ENCODE measurements at places on chromosomes 3 and 15. TPM values are rescaled to one million over a fixed set of nuclear protein-coding genes. Genes with fewer than 3 reads are reported as not detected.

Gene KAT2B
- 14.6 TPM for total RNA-seq

Gene PLA1A
- 0.09 TPM for total RNA-seq

Gene MUC20
- total RNA-seq: 0.66 TPM

Gene ADPGK
- total RNA-seq: 43.4 TPM

Gene ADAMTSL3
- 42.8 TPM for total RNA-seq

DNA sequence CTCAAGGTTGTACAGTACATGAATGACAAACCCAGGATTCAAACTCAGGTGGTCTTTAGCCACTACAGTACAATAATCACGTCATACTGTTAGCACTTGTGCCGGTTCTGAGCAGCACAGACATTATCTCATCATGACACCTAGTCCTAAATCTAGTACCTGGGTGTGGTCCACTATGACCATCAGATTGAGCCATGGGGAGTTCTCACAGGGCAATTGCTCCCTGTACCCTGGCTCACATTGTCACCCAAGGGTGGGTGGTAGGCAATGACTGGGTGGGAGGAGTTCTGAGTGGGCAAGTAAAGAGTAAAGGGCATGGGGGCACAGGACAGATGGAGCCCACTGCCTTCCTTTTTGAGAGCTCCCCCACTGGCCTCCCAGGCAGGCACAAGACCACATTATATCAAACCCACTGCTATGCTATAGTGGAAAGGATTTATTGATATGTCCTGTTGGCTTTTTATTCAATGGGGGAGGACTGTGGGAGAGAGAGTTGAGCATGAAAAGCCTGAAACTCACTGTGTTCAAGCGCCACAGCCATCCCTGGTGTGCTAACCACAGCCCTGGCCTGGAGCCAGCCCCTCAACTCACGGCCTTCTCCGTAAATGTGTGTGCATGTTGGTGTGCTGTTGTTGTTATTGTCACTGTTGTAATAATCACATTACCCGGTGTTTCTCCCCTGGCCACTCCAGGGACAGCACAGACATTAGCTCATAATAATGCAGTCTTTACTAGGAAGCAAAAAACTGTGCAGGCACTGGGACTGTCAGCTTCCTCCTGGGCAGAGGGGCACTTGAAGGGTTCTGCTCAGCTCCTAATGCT is 27.3 kb downstream of the ADCY5 start:
- DNase-seq: no peak

DNA sequence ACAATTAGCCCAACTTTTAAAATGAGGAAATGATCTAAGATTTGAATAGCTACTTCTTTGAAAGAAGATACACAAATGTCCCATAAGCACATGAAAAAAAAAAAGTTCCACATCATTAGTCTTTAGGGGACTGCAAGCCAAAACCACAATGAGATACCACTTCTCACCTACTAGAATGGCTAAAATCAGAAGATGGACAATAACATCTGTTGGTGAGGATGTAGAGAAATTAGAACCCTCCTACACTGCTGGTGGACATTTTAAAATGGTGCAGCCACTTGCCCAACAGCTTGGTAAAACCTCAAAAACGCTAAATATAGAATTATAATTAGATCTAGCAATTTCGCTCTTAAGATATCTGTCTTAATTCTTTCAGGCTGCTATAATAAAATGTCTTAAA is 77.1 kb downstream of the MEX3B start:
- no peak for DNase-seq

DNA sequence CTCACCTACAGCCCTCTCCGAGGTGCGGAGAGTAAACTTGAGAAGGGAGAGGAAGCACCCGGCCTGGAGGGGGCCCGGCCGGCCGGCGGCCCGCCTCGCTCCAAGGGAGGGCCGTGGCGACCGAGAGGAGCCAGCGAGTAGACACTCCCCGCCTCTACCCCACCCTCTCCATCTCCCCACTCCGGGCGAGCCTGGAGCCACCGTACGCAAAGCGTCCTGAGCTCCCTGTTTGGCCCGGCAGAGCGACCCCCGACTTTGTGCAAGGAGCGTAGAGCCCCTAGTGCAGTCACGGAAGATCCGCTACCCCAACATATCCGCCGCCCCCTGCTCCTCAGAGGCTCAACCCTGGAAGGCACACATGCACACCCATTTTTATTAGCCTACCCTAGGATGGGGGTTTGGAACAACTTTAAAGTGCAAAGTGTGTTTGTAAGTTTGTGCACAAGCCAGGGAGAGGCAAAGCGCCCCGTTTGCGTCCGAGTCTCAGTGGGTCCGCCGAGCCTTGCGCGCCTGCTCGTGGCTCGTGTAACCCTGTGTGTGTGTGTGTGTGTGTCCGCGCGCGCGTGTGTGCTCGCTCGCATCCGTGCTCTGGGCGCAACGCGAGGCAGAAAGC is 508 bp upstream of the SMAD6 start:
- DNase-seq: no peak

- no peak for DNase-seq
These were observed 125.0 kb downstream of the ANO10 start for GRCh38 chr3:43496740-43497375.

DNA sequence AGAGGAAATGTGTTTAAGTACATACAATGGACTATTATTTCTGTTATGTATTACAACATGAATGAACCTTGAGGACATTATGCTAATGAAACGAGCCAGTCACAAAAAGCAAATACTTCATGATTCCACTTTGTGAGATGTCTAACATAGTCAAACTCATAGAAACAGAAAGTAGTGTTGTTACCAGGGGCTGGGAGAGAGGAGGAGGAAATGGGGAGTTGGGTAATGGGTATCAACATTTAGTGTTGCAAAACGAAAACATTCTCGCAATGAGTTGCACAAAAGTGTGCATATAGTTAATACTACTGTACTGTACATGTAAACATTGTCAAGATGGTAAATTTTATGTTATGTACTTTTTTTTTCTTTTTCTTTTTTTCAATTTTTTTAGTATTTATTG is 194.3 kb downstream of the IL5RA start:
- DNase-seq: no peak

DNA sequence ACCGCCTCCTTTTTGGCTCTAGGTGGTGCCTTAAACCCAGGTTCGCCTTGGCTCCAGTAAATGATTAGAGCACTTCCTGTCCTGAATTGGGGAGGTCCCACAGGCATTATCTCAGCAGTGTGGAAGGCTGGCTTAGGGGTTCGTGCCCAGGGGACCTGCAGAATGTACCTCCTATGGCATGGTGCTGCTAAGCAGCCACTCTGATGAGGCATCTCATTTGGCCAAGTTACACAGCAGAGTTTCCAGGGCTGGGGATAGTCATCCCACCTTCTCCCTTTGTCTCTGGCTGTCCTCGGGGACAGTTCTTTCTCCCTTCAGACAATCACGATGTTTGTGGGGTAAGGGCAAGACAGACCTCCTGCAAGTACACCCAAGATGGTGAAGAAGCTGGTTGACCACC is 371.2 kb downstream of the VPS13C start:
- no peak for DNase-seq
